ENCODE measurements at places on chromosomes 3 and 15.

DNA sequence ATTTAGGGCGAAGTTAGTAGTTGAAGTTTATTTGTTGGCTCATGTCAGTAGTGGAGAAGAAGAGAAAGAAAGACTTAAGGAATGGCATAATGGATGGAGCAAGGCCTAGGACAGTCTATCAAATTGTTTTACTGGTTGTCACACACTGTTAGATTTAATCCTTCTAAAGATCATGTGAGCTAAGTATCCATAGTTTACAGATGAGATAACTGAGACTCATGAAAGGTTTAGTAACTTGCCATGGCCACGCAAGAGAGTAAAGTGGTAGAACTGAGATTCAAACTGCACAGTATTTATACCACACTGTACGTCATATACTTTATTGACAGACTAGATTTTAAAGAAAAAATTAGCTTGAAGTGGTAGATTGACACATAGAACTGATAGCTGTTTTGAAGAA is 11.4 kb downstream of the SPRED1 start:
- DNase-seq = no peak

DNA sequence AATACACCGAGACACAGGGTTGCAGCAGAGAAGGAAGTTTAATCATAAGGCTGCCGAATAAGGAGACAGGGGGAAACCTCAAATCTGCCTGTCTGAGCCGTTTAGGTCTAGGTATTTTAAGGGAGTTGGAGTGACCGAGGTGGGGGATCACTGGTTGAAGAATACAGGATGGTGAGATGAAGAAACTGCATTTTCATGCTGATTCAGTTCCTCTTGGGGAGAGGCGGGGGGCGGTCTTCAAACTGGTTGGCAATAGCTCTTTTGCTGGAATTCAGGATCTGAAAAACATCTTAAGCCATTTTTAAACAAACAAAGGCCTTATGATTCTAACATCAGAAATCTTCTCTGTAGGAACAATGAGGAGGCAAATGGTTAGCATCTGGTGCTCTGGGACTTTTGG is 699.5 kb upstream of the CFAP20DC start:
- peak; percentile 65 for DNase-seq

DNA sequence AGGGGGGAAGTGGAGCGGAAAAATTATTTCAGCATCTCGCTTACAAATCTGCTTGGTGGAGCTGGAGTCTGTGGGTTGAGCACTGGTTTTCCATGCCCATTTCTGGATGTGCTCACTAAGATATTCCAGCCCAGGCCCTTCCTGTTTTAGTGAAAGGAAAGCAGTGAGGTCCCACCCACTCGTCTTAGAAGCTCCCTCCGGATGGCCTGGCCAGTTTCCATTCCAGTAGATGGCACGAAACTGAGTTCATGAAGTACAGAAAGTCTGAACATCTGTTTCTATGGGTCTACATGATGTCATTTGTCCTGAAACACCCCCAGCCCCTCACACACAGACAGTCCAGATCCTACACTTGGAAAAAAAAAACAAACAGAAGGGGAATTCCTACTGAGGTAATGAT is 31.9 kb upstream of the THSD4 start:
- DNase-seq = no peak

DNA sequence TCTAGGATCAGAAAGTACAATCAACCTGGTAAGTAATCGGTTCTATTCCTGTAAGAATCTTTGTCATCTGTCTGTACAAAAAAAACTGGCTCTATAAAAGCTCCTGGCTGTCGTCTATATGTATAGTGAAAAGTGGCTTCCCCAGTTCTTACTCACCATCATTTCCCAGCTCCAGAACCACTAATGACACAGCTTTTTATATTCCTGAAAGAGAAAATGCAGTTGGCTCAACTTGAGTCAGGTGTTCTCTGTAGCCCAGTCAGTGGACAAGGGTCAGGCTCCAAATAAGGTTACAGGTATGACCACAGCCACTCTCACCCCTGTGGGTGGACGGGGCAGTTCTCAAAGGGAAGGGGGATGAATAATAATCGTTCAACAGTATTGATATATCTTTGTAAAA is 85.1 kb downstream of the AP4E1 start:
- no peak for DNase-seq

- DNase-seq = no peak
Measured at GRCh38 chr3:36790765-36791164, 26.4 kb upstream of the DCLK3 start.

DNA sequence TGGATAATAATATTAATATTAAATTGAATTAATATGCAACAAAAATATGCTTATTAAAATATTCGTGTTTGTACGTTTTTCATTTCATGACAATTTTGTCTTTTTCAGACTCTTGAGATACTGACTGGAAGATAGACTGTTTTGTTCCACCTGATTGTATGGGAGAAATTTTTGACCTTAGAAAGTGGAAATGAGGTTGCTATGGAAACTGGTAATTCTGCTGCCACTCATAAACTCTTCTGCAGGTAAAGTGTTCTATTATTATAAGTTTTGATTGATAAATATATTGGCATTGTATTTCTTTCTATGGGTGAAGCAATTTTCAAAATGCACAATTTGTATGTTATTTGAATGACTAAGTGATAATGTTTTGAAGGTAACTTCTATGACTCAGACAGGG is 55.0 kb downstream of the CNTN6 start:
- no peak for DNase-seq

GRCh38 chr3:69490235-69490634 is 104.3 kb upstream of the FRMD4B start:
- DNase-seq = no peak
